ENCODE measurements at places on chromosomes 1 and 21. TPM values are rescaled to one million over a fixed set of nuclear protein-coding genes. Genes with fewer than 3 reads are reported as not detected.

- no peak for ATAC-seq
These were observed 8.0 kb downstream of the HJV start for GRCh38 chr1:146013559-146013922.

DNA sequence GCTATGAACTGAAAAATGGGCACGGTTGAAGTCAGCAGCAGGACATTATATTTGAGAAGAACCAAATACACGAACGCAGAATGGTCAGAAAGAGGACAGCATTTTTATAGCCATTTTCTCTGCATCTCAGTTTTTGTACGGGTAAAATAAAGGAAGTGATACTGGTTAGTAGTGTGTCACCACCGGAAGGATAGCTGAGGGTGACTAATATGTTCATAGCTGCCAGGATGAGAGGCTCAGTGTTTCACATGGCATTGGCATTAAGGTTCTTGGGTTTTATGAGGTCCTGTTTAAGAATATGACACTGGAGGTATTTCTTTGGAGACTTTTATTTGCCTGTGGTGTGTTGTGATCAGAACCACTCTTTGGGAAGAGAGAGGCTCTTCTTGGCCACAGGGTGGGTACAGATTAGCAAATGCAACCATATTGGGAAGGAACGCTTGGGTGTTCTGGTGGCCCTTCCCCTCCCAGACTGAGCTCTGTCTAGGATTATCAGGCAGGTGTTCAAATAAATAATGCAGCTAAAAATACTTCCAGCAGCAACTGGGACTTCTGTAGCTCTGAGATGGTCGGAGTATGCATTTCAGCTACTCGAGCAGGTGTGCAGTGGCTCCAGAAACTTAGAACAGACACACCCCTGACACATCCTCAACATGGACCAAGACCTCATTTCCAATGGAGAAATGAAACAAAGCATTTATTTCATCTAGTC lies 158.2 kb downstream of the PBX1 start:
- ATAC-seq, result peak; percentile 78

GRCh38 chr1:32892368-32893197 lies 6.3 kb downstream of the HPCA start:
- ATAC-seq, result peak; percentile 24

DNA sequence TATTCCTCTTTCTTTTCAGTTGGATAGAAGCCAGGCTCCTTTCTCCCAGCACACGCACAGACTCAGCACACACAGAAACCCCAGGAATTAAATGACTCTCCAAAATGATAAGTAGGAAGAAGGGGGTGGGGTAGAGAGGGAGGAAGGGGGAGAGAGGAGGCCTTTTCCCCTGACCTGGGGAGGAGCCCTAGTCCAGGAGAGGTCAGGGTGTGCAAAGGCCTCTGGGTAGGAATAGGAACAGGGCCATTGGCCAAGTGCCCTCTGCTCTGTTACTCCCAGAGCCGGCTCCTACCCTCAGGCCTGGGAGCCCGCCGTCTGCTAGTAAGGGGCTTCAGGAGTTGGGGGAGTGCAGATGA lies 35.6 kb upstream of the PUM1 start:
- ATAC-seq, result peak; percentile 23

Gene ANGPTL3
- total RNA-seq, result not detected

Gene CFHR2
- total RNA-seq, result not detected

Gene ANXA9
- total RNA-seq, result 0.40 TPM
